Activated CD4-positive, alpha-beta memory T cell treated with anti-CD3 and anti-CD28 coated beads for 36 hours (primary cell): ENCODE measurements at places on chromosomes 6 and 20.
A peak's percentile ranks its signal among the peaks of the same experiment; 100 is the strongest.

- no peak for DNase-seq
These were observed 6.2 kb downstream of the BANF2 start for GRCh38 chr20:17705916-17706315.

DNA sequence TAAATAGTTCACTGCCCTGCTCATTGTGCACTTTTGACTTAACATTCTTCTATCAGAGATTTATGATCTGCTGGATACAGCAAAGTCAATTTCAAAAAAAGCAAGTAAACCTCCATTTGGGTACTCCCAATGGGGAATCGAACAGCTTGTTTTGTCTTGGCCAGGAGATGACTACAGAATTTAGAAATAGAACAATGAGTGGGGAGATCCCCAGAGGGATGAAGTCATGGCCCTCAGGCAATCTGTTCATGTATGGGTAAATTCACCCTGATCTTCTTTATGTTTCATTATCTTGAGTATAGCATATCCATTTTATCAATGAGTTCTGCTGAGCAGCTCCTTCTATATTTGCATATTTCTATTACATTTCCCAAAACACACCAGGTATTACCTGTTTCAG is 1681.9 kb downstream of the HACE1 start:
- no peak for DNase-seq

GRCh38 chr20:11457488-11457887 is 460.2 kb upstream of the BTBD3 start:
- DNase-seq, result no peak

GRCh38 chr20:29326376-29327070 is 1930.9 kb upstream of the DEFB115 start:
- no peak for DNase-seq

- DNase-seq, result no peak
These were observed 106.2 kb downstream of the ARHGAP18 start for GRCh38 chr6:129603741-129604140.

DNA sequence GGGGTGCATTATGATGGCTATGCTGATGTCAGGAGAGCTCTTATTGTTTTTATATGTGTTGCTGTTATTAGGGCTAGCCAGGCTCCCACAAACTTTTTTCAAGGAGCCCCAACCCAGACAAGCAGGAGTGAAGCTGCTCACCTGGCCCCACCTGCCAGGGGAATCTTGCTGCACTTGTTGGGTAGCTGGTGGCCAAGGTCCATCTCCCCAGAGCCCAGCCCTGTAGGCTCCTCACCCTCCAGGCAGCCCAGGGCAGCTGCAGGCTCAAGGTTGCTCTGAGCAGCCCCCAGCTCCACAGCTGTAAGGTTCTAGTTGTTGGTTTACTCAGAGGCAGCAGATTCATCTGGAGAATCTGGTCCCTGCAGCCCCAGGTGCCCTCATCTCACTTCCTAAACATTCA is 46.8 kb upstream of the SIRPA start:
- no peak for DNase-seq

DNA sequence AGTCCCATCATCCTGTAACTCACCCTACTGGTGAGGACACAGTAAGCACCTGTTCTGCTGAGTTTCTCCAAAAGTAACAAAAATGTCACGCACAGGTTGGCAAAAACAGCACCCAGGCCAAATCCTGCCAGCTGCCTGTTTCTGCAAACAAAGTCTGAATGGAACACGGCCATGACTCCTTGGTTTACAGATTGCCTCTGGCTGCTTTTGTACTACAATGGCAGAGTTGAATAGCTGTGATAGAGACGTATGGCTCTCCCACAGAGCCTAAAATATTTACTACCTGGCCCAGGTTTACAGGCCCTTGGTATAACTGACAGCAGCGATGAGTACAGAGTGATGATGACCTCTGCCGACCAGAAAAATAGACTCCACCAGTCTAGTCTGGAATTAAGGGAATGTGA is 52.6 kb downstream of the CNKSR3 start:
- DNase-seq, result no peak

GRCh38 chr6:5681480-5681879 is 325.2 kb downstream of the NRN1 start:
- no peak for DNase-seq

GRCh38 chr6:52416629-52417151 is 3.5 kb upstream of the EFHC1 start:
- no peak for DNase-seq

DNA sequence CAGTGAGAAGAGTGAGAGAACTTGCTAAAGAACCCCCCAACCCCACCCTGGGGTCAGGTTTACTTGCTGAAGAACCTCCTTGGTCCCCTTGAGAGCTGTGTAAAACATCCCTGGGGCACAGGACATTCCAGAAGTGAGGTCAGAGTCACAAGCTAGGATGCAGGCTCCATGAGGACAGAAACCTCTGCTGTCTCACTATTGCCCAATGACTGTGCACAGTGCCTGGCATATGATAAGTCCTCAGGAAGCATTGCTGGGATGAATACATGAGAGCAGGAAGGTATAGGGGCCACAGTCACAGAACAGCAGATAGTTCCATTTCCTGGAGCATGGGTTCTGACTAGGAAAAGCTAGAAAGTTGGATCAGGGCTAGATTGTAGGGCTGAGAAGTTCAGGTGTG is 18.4 kb downstream of the NT5E start:
- DNase-seq, result no peak

DNA sequence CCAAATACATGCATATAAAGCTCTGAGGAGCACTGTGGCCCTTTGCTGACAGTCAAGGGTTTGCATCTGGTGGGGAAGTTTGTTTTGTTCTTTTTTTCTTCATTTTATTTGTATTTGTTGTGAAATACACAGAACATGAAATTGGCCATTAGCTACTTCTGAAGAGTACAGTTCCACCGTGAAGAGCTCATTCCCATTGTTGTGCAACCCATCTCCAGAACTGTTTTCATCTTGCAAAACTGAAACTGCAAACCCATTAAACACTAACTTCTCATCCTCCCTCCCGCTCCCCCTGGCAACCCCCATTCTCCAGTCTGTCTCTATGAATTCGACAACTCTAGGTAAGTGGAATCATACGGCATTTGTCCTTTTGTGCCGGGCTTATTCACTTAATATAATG is 231.3 kb downstream of the TFAP2C start:
- DNase-seq, result no peak

GRCh38 chr6:119181046-119181445 is 102.6 kb upstream of the FAM184A start:
- no peak for DNase-seq

- DNase-seq, result peak; percentile 74
These were observed 86.2 kb upstream of the NFATC2 start for GRCh38 chr20:51628533-51629398.

DNA sequence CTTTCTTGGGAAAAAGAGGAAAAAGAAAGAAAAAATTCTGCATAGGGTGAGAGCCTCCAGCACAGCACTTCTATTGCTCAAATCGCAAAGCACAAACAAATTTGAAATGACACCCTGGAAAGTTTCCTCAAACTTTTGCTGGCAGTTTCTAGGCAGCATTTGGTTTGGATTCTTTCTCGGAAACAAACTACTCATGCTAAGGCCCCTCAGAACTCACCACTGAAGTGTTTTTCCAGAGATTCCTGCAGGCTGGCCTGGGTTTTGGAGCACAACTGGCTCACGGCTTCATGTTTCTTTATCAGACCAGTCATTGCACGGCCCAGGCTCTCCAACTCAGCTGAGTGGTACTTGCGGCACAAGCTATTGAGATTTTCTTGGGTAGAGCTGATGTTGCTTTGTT is 237.8 kb downstream of the SYNE1 start:
- no peak for DNase-seq

DNA sequence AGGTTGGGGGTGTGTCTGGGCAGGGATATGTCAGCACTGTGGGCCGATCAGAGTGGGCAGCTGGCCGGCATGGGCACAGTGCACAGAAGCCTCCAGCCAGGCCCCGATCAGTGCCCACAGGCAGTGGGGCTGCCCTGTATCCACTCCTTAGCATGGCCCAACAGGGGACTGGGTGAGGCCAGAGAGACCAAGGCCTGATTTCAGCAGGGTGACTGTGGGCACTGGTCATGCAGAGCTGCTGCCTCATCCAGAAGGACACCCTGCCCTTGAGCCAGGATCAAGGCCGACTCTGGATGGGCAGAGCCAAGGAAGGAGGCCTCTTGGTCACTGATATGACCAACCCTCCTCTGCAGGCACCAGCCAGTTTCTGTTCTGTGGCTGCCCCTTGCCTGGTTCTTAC is 159.7 kb downstream of the CDH4 start:
- DNase-seq, result no peak

DNA sequence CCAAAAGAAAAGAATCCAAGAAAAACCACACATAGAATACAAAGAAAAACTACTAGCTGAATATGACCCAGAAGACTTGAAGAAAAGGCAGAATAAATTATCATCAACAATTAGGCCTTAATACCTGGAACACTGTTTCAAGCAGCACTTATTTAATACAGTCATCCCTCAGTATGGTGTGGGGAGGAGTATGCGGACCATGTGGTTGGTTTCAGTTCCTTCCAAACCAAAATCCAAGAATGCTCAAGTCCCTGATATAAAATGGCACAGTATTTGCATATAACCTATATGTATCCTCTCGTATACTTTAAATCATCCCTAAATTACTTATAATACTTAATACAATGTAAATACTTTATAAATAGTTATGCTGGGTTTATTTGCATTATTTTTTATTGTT is 16.1 kb downstream of the CDK19 start:
- no peak for DNase-seq

- no peak for DNase-seq
These were observed 24.1 kb downstream of the TFAP2C start for GRCh38 chr20:56653211-56653610.

DNA sequence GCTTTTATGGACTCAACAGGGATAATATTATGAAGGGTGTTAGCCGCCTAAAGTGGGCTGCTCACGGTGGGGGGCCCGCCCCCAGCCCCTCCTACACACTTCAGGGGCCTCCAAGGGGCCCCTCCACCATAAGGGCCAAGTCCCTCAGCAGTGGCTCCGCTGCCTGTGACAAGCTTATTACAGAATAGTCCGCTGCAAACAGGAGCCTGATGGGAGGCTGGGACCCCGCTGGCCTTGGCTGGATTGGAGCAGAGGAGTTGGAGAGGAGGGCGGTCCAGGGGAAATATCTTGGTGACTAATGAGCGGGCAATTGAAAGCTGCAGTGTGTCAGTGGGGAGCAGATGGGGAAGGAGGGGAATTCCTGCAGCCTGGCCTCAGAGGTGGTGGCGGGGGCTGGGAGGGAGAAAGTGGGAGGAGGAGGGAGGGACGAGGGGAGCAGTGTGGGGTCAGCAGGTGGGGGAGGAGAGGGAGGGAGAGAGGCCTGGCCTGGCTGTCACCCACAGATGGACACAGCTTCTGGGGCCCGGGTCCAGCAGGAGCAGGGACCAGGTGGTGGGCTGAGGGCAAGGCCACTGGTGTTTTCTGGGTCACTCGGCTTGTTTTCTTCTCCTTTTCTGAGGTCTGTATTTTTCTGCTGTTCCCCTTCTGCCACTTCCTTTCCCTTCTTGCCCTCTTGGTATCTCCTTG is 57.6 kb upstream of the FOXP4 start:
- DNase-seq, result no peak

DNA sequence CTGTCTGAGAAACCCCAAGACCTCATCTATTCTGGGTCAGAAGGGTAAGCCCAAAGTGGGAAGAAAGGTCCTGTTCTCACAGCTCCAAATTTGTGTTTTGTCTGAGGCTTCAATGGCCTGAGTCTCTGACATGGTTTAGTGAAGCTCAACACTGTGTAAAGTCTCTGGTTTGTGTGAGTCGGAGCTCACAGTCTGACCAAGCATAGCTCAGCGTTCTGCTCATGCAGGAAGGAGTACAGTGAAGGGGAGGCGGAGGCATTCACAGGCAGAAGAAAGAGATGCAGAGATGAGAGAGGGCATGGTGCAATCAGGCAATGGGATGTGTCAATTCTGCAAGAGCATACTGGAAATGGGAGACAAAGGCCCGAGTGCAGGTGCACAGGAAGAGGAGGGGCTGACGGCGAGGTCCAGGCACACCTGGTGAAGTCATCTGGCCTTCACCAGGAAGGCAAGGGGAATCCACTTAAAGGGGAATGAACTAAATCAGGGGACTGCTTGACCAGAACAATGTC is 463.0 kb upstream of the AGPAT4 start:
- no peak for DNase-seq
